ENCODE measurements at places on chromosomes 7 and 10.

- no peak for DNase-seq
These were observed 5.1 kb downstream of the SFXN3 start for GRCh38 chr10:101035916-101036702.

- DNase-seq: no peak
These were observed 1396.8 kb downstream of the GATA3 start for GRCh38 chr10:9451211-9451773.

DNA sequence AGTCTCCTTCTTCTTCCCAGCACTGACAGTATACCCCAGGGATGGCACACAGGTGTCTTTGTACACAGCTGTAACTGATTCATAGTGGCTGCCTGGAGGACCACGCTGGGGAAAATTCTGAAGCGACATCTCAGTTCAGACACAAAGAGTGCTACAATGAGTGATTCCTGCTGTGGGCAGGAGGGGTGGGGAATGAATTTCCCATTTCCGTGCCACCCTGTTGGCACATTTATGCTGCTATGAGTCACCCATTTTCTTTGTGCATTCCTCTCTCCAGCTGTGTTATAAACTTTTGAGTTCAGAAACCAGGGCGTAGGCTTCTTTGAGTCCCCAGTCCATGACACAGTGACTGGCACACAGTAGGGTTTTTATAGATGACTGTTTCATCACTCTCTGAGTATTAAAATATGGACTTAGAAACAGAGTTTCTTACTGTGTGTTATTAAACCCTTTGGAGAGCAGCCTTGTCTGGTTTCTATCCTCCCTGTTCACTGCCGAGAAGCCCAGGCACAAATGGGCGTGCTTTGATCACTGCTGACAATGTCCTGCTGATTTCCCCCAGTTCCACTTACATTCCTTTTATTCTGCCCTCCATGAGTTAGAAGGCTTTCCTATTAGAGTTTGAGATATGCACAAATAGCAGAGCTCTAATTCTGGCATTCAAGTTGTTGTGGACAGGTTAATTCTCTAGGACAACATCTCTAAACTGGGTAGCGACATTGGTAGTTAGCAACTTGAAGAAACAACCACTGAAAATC lies 24.0 kb upstream of the NPS start:
- no peak for DNase-seq

DNA sequence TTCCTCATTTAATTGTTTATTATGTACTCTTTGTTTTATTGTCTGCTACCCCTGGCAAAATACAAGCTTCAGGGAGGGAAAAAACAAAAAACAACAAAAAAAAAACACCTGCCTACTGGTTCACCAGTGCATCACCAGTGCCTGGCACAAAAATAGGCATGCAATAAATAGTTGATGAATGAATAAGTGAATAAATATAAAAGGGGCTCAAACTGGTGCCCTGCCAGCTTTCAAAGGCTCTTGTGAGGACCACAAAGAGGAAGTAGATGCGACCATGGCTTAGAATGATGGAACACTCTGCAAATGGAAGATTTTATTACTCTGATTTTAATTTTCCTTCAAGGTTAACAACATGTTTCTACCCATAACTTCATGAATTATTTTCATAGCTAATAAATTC lies 213.0 kb upstream of the INHBA start:
- DNase-seq: no peak

- no peak for DNase-seq
These were observed 57.3 kb downstream of the CHCHD3 start for GRCh38 chr7:133024596-133024995.

DNA sequence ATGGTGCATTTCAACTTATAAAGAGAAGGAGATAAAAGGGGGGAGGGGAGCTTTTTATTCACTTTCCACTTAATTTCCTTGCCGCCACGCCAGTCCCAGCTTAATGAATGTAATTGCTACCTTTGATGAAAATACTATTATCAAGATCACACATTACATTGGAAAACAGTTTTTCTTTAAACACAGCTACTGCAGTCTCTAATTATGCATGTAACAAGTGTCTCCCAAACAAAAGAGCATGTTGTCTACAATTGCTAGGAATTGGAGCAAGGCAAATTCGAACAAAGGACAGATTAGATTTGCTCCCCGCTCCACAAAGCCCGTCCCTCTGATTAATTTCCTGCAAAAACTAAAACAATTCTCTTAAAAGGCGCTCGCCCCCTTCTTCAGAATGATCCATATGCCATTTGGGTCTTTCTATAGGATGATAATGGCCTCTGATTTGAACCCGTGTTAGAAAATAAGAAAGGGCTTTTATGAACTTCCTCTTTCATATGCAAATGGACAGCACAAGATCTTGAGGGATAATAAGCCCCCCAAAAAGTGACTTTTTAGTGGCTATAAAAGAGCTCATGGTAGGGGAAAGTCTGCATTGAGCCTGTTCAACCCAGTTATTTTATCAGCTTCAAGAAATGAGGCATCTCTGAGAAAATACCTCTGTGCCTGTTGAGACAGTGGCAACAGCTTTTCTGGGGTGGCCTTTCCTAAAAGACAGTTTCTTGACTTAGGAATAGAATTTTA lies 60.6 kb downstream of the ACADSB start:
- DNase-seq: no peak

DNA sequence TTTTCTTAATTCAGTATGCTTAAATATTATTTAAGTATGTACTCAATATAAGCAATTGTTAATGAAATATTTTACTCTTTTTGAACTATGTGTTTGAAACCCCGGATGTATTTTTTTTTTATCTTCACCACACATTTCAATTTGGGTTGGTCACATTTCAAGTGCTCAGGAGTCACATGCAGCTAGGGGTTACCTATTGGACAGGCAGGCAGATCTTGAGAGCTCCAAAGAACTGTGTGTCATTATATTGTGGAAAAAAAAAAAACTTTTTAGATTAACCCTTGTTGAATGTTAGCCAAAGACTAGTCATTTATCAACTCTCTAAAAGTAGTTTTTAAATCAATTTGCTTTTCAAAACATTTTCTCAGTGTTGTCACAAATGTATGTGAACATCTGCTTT lies 37.2 kb downstream of the IKZF1 start:
- no peak for DNase-seq

- no peak for DNase-seq
These were observed 164.1 kb upstream of the CDCA7L start for GRCh38 chr7:22109761-22110160.

DNA sequence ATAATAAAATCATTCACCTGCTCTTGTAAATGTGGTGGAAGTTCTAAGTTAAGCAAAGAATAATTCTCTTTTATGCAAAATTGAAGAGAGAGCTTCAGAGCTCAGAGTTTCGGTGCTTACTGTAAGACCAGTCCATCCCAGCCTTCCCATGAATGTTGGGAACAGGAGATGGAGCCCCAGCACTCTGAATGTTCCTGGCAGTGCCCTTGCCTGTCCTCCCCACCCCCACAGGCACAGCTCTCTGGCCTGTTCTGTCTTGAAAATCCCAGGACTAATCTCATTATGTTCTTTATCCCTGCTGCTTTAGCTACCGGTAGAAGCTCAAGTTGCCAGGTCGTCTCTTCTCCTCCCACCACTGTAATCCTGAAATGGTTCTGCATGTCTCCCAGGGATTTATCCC lies 29.1 kb upstream of the LHFPL3 start:
- DNase-seq: no peak

GRCh38 chr7:15000157-15000556 lies 97.6 kb upstream of the DGKB start:
- no peak for DNase-seq

- DNase-seq: no peak
These were observed 364.9 kb upstream of the PLXDC2 start for GRCh38 chr10:19451356-19451755.

DNA sequence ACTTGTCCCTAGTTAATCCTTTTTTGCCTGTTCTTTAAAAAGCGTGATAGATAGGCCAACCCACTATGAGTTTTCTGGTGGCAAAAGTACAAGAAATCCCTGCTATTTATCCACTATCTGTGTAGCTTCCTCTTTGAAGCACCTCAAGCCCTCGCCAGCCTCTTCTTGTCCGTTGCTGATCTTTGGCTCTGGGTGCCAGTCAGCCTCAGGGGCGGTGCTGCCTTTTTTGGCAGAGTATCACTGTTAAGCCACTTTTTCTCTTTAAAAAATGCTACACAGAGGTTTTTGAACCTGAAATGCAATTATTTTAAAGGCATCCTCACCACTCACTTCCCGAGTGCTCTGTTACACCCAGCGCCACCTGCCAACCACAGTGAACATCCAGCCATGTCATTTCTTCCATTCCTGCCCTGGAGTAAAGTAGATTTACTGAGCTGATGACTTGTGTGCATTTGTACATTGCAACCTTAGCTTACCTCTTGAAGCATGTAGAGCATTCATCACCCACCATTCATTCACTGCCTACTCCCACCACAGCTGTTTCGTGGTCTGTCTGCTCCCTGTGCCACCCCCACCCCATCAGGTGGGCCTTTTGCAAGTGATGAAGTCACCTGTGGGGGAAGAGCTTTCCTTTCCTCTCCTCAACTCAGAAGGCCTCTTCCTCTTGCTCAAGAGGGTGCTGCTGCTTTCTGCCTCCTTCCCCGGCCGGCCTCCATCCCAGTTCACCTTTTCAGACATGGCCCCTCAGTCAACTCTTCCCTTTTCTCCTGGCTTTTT lies 414.2 kb upstream of the GALNT17 start:
- DNase-seq: no peak

- peak; percentile 8 for DNase-seq
These were observed 32.0 kb downstream of the EXOC6 start for GRCh38 chr10:92880233-92880861.

DNA sequence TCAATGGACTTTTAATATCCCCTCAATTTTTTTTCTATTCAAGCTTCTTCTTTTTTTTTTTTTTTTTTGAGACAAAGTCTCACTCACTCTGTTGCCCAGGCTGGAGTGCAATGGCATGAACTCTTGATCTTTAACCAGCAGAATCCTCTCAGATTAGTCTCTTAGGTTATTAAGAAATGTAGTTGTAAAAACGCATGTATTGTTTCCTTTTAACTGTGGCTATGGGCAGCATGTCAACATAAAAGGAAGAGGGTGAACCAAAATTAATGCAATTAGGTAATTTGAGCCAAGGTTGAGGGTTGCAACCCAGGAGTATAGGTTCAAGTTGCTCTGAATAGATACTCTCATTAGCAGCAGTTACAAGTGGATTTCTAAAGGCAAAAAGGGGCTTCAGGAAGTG lies 4.3 kb upstream of the GSTO1 start:
- no peak for DNase-seq

DNA sequence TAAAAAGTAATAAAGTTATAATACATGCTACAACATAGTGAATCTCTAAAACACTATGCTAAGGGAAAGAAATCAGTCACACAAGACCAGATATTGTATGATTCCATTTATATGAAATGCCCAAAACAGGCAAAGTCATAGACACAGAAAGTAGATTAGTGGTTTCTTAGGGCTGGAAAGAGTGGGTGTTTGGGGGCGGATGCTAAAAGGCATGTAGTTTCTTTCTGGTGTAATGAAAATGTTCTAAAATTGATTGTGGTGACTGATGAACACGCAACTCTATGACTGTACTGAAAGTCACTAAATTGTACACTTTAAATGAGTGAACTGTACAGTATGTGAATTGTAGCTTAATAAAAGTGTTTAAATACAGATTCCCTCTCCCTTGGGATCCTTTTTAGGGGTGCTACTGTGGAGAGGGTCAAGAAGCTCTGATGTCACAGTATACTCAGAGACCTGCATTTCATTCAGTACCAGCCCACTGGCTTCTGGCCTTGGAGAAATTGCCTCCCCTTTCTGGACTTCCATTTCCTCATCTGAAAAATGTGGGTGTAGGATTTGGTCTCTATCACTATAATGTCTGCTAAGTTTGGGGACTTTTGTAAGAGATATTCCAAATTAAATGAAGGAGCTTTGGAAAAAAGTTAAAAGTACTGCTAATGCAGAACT lies 46.4 kb downstream of the AOAH start:
- DNase-seq: no peak

DNA sequence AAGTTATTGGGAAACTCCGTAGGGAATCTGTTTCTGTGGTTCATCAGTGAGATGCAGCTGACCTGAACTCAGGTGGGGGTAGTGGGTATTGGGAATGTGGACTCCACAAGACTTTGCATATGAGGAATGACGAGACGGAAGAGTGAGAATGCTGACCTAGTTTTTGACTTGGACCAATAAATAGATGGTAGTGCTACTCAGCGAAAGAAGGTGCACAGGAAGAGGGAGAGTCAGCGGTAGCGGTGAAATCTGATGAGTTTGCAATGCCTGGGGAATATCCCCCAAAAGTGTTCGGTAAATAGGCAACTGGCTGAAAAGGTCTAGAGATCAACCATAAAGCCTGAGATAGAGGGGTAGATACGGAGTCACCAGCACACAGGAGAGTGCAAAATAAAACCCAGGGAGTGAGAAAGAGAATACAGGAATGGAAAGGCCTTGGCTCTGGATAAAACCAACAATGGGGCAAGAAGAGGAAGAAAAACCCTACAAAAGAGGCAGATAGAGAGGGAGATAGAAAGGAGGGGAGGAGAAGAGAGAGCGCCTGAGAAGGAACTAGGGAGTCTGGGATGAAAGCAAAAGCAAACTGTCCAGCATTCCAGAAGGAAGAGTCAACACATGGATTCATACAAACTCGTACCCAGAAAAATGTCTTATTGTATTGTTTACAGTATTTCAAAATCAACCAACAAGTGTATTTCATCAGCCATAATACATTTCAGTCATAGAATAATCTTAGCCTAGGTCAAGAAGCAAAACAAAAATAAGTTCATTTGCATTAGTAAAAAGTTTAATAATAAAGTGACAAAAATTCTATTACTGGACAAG lies 5.4 kb downstream of the ARHGAP21 start:
- peak; percentile 63 for DNase-seq

- no peak for DNase-seq
These were observed 229.8 kb downstream of the FGFR2 start for GRCh38 chr10:121368347-121369025.

DNA sequence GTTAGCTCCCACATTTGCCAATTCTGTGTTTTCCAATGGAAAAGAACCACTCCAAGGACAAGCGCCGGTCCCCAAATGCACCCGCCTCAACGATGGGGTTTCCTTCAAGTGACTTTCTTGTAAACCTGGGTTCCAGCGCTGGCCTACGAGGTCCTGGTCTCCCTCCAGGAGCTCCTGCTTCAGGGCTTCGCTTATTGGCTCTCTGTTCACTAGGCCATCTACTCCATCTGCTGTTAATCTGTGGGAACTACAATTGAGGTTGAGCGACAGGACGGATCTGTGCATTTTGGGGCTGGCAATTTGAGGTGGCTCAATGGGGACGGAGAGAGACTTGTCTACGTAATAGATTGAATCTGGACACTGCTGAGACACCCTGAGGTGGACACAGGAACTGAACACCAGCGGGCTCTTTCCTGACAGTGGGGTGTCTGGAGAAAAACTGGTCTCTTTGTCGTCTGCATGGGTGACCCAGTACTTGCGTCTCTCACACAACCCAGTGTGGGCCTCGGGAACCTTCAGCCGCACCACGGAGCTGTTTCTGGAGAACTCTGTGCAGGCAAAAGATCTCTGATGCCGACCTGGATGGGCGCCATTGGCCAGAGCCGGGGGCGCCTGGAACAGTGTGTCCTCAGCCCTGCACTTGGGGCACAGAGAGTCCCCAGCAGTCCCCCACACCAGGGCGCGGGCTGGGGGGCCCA lies 115.9 kb upstream of the ADAM12 start:
- DNase-seq: peak; percentile 50

DNA sequence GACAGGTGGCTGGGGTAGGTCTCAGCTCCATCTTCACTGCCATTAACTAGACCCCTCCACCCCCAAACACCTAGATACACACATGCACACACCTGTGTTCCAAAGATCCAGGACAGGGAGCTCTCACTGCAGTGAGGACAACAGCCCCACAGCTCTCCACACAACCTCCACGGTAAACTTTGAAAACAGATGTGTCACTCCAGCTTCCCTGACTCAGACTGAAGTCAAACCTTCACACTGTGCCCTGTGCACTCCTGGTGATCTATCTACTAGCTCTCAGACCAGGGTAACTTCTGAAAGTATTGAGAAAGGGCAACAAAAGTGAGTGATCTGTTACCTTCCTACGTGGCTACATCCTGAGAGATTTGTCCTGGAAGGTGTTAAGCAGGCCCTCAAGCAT lies 519.8 kb downstream of the XPNPEP1 start:
- no peak for DNase-seq

Data from fibroblast of skin of left quadriceps (primary cell).